ENCODE measurements at places on chromosomes 7 and 10. TPM values are rescaled to one million over a fixed set of nuclear protein-coding genes. Genes with fewer than 3 reads are reported as not detected.
A peak's percentile ranks its signal among the peaks of the same experiment; 100 is the strongest.

KAT6B gene
- total RNA-seq, result 9.0 TPM

ZNF138 gene
- total RNA-seq, result 15.7 TPM

- H3K27ac ChIP-seq, result no peak overlapping the region
- no peak for DNase-seq
- no peak overlapping the region for H3K4me3 ChIP-seq
Measured at GRCh38 chr10:49275896-49276295, 23.1 kb upstream of the C10orf71 start.

DNA sequence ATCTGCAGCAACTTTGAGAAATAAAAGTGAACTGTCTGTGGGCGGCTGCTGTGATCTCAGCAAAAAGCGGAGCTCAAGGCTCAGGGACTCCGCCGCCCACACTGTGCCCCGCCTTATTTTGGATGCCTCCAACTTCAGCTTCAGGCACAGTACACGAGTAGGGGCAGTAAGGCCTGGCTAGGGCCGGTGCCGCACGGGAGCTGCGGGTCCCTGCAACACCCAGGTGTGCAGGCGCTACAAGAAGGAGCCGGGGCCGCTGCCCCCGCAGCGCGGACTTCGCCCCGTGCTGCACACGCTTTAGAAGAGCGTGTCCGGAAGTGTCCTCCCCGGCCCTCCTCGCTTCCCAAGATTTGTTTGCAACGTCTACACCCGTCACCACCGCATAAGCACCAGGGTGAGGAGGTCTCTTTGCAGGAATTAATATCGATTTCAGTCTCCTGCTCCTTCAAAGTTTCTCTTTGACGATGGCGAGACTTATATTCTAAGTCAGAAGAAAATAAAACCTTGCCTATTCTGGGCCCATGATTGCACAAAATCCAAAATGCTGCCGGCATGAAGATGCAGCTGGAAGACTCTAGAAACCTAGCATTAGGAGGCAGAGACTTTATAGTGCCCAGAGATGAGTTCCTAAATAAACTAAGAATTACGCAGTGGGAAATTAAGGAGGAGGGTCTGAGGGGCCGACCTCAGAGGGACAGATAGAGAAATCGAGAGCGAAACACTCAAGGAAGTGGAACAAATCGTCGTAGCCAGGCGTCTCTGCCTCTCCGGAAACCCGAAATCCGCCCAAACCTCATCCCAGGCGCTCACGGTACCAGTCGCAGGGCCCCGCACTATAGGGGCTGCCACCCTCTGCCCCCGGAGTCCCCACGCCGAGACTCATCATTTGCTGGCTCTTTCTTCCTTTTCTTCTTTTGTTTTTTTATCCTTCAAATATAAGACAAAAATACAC, 6.4 kb downstream of the VAX1 start:
- no peaks in the 10 kb centered on the region for H3K36me3 ChIP-seq
- no peak overlapping the region for H3K27ac ChIP-seq

GRCh38 chr7:74206589-74207120, 3.2 kb upstream of the LAT2 start:
- H3K36me3 ChIP-seq, result no peaks in the 10 kb centered on the region
- H3K27ac ChIP-seq, result no peak overlapping the region
- no peaks in the 10 kb centered on the region for H3K27me3 ChIP-seq
- DNase-seq, result peak; percentile 86

Data from K562 (cell line).